NCI-H1694 treated with DMSO at 0.1 percent for 48 hours (cell line): ENCODE measurements at places on chromosomes 5 and 9.

DNA sequence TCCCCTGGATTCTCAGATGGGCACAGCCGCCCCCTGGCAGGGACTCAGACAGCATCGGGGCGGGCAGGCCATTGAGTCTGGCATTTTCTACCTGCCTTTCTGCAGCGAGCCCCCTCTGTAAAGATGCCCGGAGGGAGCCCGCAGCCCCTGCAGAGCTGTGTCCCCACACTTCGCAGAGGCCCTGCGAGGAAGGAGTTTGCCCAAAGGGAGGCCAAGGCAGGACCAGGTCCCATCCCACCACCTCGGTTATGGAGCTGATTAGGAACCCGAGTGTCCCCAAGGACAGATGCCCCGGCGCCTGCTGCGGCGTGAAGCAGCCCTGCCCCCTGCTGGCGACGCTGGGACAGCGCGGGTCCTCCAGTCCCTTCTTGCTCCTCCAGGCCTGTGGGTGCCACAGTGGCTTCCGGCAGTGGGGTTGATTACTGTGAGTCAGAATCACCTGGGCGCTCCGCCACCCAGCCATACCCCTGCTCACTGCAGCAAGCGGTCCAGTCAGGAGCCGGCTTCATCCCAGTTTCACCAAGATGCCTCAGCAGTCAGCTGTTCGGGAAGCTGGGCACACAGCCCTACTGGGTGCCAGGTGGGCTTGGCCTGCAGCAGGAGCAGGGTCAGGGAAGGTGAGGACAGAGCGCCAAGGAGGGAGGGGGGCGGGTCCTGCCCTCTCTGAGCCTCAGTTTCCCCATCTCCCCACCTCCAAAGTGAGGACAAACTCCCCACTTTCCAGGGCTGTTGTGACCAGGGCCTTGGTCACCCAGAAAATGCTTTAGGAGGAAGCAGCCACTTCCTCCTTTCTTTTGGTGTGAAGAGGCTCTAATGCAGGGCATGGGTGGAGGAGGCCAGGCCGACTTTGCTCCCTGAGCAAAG, 117.2 kb downstream of the RXRA start:
- DNase-seq, result peak; percentile 62

DNA sequence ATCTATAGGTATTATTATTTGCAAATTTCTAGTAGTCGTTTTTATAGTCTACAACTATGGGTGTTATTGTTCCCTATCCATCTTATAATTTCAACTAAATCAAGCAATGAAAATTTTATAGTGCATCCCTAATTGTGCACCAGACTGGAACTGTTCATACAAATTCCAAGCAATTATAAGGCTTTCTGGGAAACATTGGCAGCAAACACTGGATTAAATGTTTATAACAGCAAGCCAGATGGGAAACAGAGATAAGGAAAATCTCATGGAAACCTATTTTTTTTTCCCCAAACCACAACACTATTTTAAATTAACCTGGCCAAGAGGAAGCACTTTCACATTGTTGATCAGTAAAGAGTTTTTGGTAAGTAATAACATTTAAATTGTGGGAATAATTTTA, 524.3 kb downstream of the RASEF start:
- peak; percentile 44 for DNase-seq

- DNase-seq, result no peak
Measured at GRCh38 chr5:100970646-100971255, 67.7 kb upstream of the ST8SIA4 start.

DNA sequence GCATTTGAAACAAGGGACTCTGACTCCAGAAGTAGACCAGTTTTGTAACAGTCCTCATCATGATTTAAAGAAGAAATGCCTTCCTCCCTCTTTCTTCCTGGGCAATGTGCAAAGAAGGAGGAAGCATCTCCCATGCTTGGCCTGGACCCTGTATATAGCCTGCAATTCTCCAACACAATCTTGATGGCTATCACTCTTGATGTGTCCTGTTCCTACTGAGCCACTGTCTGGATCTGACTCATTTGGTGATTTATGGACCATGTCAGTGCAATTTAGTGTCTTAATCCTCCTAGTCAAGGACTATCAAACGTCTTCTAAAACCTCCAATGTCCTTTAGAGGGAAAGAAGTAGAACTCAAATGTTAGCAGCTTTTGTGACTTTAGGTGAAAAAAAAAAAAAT, 697.3 kb downstream of the TLR4 start:
- DNase-seq, result no peak

- DNase-seq, result no peak
Measured at GRCh38 chr5:57595523-57595991, 112.9 kb upstream of the ACTBL2 start.

DNA sequence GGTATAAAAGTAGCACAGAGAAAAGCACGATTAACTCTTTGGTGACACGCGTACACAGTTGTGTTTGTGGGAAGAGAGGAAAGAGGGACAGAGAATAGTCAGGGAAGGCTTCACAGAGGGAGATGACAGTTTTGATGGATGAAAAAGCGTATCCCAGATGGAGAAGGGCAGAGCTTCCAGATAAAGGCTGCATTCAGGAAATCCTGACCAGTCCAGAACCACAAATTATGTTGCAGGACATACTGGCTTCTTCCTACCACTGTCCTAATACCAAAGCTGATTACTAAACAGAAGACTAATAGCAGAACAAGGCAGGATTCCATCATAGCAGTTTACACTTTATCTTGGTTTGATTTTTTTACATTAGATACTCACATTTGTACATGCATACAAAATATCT, 34.5 kb downstream of the SLC31A2 start:
- DNase-seq, result no peak

GRCh38 chr5:59249160-59249559, 644.4 kb downstream of the PDE4D start:
- no peak for DNase-seq

- DNase-seq, result no peak
Measured at GRCh38 chr5:125559296-125559695, 812.9 kb upstream of the ZNF608 start.

GRCh38 chr9:5873439-5873838, 17.2 kb upstream of the MLANA start:
- DNase-seq, result no peak

- no peak for DNase-seq
Measured at GRCh38 chr9:126431077-126431742, 104.6 kb downstream of the MVB12B start.

GRCh38 chr9:134371731-134372130, 45.5 kb downstream of the RXRA start:
- DNase-seq, result no peak

GRCh38 chr5:122500245-122501088, 188.4 kb downstream of the SNCAIP start:
- DNase-seq, result peak; percentile 12

GRCh38 chr9:114157516-114158176, 2.3 kb downstream of the COL27A1 start:
- DNase-seq, result no peak

- DNase-seq, result no peak
Measured at GRCh38 chr9:7367726-7368125, 431.9 kb downstream of the DMAC1 start.

- DNase-seq, result no peak
Measured at GRCh38 chr5:133287500-133287899, 235.7 kb downstream of the HSPA4 start.

- DNase-seq, result peak; percentile 52
Measured at GRCh38 chr9:21434202-21435014, 5.8 kb upstream of the IFNA1 start.

GRCh38 chr5:14143841-14144585, 871 bp downstream of the TRIO start:
- DNase-seq, result no peak

GRCh38 chr5:146060221-146060585, 45.2 kb downstream of the PLAC8L1 start:
- no peak for DNase-seq

GRCh38 chr5:131751506-131751905, 45.3 kb downstream of the FNIP1 start:
- no peak for DNase-seq

GRCh38 chr5:74059706-74060105, 433.7 kb downstream of the ARHGEF28 start:
- no peak for DNase-seq

- no peak for DNase-seq
Measured at GRCh38 chr5:88377240-88377639, 108.6 kb upstream of the TMEM161B start.

- no peak for DNase-seq
Measured at GRCh38 chr5:43316421-43316820, 3.2 kb upstream of the HMGCS1 start.

- no peak for DNase-seq
Measured at GRCh38 chr9:90129446-90129845, 513.2 kb downstream of the DIRAS2 start.

GRCh38 chr5:148998174-148998797, 64.6 kb downstream of the SH3TC2 start:
- peak; percentile 40 for DNase-seq

GRCh38 chr9:1217076-1217475, 166.9 kb downstream of the DMRT2 start:
- DNase-seq, result no peak

- DNase-seq, result no peak
Measured at GRCh38 chr9:123309611-123310010, 41.2 kb upstream of the STRBP start.

GRCh38 chr9:81649475-81650240, 39.7 kb downstream of the TLE1 start:
- no peak for DNase-seq

DNA sequence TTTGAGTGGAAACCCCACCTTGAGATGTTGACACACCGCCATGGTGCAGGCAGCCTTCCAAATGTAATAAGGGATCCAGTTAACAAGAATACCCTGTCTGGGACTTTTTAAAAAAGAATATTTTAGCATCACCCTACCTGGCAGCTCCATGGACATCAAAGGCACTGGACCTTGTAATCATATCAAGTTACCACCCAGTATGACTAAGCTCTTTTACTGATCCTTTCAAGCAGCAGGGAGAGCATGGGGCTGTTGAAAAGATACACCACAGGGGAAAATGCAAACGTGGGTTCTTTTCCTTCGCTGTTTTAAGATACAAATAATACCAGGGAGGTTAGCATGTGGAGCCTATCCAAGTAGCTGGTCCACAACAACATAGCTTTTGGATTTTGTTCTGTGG, 211.2 kb downstream of the SAXO1 start:
- DNase-seq, result no peak

GRCh38 chr5:53262348-53262970, 152.9 kb upstream of the MOCS2 start:
- DNase-seq, result no peak

GRCh38 chr9:15936306-15936921, 383.6 kb downstream of the CCDC171 start:
- DNase-seq, result no peak

GRCh38 chr5:55868846-55869245, 17.7 kb downstream of the IL31RA start:
- DNase-seq, result no peak

GRCh38 chr5:134592141-134592746, 40.4 kb downstream of the SAR1B start:
- no peak for DNase-seq

GRCh38 chr5:81601919-81602318, 149.0 kb downstream of the SSBP2 start:
- no peak for DNase-seq

- DNase-seq, result no peak
Measured at GRCh38 chr5:79301046-79301712, 65.2 kb downstream of the JMY start.

- DNase-seq, result no peak
Measured at GRCh38 chr5:127256886-127257597, 33.6 kb upstream of the MEGF10 start.

DNA sequence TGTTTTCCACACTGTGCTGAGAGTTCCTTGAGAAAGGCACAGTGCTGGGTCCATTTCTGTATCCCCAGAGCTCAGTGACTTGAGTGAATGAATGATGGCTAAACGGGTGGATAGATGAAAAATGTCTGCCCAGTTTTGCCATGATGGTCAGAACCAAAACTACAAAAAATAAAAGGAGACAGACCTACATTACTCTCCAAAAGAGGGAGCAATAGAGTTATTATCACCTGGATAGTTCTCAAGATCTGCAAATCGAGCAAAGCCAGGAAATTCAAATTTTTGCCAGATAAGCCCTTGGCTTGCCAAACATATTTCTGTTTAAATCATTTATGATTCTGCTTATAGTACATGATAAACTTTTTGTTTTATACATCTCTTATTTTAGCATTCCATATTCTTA, 214.2 kb upstream of the ZNF462 start:
- peak; percentile 4 for DNase-seq

DNA sequence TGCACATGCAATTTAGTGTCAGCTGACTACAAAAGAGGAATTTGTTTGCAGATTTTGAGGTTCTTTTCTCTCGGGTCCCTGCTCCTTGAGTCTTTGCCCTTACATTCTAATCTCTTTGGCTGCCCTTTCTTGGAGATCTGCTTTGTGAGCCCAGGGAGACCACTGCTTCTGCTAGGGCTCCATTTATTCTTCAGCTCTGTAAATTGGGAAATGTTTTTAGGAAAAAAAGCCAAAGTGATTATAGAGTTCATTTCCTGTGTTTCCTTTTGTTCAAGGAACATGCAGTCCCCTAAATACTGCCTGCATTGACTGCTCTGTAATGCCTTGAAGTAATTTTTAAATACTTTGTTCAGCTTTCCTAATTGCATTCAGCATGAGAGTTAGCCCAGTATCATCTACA, 197.4 kb downstream of the CSNK1G3 start:
- no peak for DNase-seq

- no peak for DNase-seq
Measured at GRCh38 chr5:136094189-136094912, 38.3 kb upstream of the SMAD5 start.
